ENCODE measurements at places on chromosomes 3 and 15. TPM values are rescaled to one million over a fixed set of nuclear protein-coding genes. Genes with fewer than 3 reads are reported as not detected.
A peak's percentile ranks its signal among the peaks of the same experiment; 100 is the strongest.

The PAK6 gene
- total RNA-seq, result 7.5 TPM

The PAQR9 gene
- not detected for total RNA-seq

The GATM gene
- 17.8 TPM for total RNA-seq

The CMTM6 gene
- total RNA-seq, result 68.9 TPM

The KBTBD13 gene
- not detected for total RNA-seq

The DPPA4 gene
- not detected for total RNA-seq

The UBE2E1 gene
- 62.0 TPM for total RNA-seq

The TF gene
- 1.1 TPM for total RNA-seq

The FBXO40 gene
- not detected for total RNA-seq

The RLBP1 gene
- total RNA-seq, result not detected

- DNase-seq, result peak; percentile 91
Observed at GRCh38 chr15:75042730-75043508, 19.5 kb downstream of the PPCDC start.

DNA sequence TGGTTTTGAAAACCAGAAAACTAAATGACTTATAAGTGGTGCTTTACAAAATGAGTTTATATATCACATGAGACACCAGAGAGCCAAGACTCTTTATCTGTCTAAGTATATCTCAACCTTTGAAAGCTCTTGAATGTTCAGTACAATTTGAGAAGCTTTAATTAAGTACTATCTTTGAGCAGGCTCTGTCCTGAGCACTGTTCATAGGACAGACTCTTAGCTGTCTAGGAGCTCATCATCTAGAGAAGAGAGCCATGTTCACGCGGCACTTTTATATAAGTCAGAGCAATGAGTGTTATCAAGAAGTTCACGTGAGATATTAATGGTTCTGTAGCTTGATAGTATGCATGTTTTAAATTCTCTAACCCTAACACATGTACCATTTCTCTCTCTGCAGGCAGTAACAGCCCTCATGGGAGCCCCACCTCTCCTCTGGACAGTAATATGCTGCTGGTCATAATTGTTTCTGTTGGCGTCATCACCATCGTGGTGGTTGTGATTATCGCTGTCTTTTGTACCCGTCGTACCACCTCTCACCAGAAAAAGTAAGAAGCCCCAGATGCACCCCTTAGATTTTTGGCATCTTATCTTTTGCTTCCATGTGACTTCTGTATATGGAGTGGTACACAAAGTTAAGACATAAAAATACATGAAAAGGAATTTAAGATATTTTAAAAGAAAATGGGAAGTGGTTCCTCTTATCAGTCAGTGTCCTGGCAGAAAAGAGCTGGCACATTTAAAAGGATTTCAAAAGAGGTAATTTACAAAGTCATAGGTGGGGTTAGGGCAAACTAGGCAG lies 86.0 kb downstream of the HCN4 start:
- no peak for DNase-seq

- DNase-seq, result no peak
Observed at GRCh38 chr3:28556195-28556594, 207.6 kb upstream of the AZI2 start.

GRCh38 chr15:25891081-25891480 lies 28.0 kb upstream of the ATP10A start:
- no peak for DNase-seq

- DNase-seq, result no peak
Observed at GRCh38 chr3:26614006-26614685, 8.4 kb upstream of the LRRC3B start.

GRCh38 chr15:29860872-29861271 lies 38.6 kb upstream of the TJP1 start:
- DNase-seq, result no peak

- no peak for DNase-seq
Observed at GRCh38 chr3:154799800-154800199, 280.3 kb upstream of the MME start.

- no peak for DNase-seq
Observed at GRCh38 chr3:196047391-196048030, 34.4 kb downstream of the TFRC start.

- no peak for DNase-seq
Observed at GRCh38 chr3:147729641-147730040, 320.5 kb downstream of the ZIC1 start.

DNA sequence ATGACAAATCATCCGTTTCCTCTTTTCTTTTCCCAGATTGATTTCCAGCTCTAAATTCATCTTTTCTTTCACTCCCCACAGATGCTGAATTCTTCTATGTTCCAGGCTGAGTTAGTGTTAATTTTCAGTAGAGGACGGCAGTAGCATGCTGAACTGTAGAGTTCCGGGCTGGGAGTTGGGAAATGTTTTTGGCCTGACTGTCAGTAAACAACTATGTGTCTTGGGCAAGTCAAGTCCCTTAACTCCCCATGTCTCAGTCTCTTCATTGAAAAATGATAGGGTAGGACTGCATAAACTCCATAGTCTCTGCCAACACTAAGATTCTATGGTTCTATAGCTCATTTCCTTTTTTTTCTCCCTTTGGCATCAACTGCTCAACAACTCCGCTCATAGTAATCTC lies 333.9 kb downstream of the TIGIT start:
- DNase-seq, result peak; percentile 14

- DNase-seq, result no peak
Observed at GRCh38 chr15:47534673-47535072, 182.6 kb upstream of the SEMA6D start.

DNA sequence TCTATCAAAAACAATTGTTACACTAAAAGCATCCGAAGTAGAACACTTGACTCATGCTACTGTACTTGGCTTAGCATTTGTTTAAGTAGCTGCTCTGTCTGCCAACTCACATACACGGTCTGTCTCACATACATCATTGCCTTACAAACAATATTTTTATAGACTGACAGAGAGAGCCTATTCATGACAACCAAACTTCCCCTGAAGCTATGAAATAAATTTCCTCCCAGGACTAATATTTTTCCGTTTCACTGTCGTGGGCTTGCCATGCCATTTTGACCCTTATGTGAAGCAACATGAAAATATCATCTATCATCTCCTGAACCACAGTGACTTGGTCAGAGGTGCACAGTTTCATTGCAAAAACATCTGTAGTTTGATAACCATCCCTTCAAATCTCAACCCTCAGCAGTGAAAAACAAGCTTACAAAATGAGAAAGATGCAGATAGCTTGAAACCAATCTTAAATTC lies 66.5 kb upstream of the PYGO1 start:
- no peak for DNase-seq

- peak; percentile 10 for DNase-seq
Observed at GRCh38 chr3:139629033-139629432, 48.7 kb downstream of the NMNAT3 start.

GRCh38 chr15:28001641-28002040 lies 97.5 kb downstream of the OCA2 start:
- no peak for DNase-seq

- no peak for DNase-seq
Observed at GRCh38 chr3:132964266-132964665, 73.9 kb upstream of the TMEM108 start.

DNA sequence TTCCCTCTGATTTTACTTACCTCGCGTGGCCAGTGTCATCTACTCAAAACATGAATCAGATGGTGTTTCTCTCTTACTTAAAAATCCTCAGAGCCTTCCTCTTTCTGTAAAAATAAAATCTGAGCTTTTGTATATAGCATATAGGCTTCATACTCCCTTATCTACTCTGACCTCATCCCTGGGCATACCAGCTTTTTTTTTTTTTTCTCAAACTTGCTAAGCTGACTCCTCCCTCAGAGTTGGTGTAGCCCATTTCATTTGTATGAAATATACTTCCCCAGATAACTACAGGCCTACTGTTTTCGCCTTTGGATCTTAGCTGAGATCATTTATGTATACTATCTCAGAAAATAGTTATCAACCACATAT lies 648.9 kb upstream of the ALCAM start:
- no peak for DNase-seq

DNA sequence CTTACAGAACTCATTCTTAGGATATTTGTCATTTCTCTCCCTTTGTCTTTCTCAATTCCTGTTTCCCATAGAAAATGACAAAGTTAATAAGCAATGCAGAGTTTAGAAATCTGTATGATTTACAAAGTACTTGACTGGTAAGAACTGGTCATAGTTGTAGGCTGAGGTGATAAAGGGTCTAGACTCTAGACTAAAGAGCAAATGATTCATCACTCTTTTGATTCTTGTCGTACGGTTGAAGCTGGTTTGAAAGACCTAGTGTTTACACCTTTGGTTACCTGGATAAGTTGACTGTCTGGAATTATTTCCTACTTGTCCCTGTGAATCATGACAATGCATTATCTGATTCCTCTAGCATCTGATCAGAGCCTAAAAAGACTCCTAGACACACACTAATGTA lies 58.9 kb upstream of the TP63 start:
- DNase-seq, result no peak

DNA sequence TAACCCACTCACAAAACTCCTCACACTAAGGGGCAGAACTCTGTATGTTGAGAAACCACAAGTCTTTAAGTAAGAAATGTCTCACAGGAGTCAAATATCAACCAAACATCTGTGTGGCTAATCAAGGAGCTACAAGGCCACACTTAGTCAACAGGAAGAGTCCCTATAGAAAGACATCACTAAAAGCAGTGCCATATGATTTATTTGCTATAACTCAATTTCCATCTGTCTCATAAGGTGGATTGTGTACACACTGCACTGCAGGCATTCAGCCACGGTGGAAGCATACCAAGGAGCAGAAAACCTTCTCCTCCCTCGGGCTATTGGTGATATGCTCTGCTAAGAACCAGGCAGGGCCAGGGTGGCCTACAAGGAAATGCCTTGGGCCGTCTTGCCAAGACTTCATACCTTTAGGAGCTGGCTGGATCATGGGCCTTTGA lies 197.6 kb upstream of the CFAP20DC start:
- DNase-seq, result no peak

- no peak for DNase-seq
Observed at GRCh38 chr3:4426782-4427344, 40.2 kb downstream of the SUMF1 start.

DNA sequence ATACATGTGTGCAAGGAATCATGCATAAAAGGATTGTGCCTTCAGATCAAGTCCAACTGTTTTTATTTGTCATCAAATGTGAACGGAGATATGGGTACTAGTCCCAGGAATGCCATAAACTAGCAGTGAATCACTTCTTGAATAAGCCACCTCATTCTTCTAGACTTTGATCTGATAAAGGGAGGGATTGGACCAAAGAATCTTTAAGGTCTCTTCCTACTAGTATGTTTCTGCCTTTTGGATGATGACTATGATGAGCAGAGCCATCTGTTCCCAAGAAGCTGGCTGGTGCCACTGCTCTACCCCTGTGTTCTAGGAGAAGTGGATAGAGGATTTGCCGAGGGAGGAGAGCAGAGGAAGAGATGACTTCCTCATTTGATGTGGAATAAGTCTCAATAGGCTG lies 28.8 kb upstream of the UACA start:
- no peak for DNase-seq

DNA sequence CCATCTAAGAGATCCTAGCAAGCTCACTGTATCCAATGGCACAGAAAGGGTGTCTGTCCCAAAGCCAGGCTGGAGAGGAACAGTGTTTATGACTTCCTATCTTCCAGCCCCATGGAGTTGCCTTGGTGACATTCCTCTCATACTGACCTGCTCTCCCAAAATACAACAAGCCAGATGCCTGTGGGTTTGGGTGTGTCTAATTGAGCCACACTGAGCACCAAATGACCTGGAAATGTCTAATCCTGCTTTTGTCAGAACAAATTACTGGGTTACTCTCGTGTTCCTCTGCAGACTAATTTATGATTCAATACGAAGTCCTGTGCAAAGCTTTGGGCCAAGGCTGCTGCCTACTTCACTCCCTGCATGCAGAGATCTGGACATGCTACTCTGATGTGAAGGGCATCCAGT lies 98.1 kb upstream of the STRIT1 start:
- DNase-seq, result peak; percentile 8

DNA sequence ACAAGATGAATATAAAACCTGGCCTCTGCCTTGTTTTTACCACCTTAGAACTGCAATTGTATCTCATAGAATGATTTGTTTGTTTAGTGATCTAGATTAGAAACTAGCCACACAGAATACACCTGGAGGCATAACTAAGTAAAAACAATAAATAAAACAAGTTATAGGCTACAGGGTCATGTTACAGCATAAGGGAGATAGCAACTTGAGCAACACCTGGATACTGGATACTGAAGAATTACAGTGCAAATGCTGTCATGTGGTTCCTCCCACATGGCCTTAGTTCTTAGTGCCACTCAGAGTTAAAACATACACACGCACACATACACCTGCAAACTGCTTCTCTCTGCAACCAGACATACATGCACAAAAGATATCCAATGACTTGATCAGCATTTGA lies 563.4 kb upstream of the DPPA4 start:
- no peak for DNase-seq

DNA sequence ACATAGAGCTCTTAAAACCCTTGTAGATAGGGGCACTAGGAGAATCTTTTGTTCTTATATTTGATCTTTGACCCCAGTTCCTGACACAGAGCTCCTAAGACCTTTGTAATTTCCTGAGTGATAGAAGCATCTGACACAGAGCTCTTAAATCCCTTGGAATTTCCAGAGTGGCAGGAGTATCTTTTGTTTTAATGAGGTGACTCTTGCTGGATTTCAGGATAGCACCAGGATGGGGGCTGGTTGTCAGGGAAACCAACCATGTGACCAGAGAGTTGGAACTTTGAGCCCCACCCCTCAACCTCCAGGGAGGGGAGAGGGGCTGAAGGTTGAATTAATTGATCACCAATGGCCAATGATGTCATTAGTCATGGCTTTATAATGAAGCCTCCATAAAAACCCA lies 47.6 kb upstream of the ST8SIA2 start:
- DNase-seq, result no peak

- DNase-seq, result no peak
Observed at GRCh38 chr15:90711842-90712241, 5.3 kb upstream of the BLM start.

DNA sequence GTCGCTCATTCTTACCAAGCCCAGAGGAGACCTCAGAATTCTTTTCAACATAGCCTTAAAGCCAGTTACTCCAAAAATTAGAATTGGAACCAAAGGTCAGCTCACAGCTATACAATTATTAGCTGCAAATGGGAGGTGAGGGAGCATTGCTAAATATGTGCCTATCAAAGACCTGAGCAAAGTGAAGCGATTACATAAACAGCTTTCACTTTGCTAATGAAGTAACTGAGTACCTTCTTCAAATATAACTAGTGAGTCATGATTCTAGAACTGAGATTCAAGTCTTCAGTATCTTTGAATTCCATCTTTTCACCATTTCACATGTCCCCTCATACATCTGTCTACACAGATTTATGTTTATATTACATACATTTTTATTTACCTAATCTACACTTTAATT lies 122.6 kb downstream of the P2RY1 start:
- DNase-seq, result no peak

GRCh38 chr3:4865714-4866113 lies 113.5 kb upstream of the BHLHE40 start:
- no peak for DNase-seq

GRCh38 chr3:23079976-23080375 lies 123.2 kb upstream of the UBE2E2 start:
- DNase-seq, result peak; percentile 52

- DNase-seq, result no peak
Observed at GRCh38 chr3:84141571-84141970, 817.2 kb upstream of the CADM2 start.

GRCh38 chr15:85334241-85334640 lies 46.2 kb upstream of the AKAP13 start:
- no peak for DNase-seq

Data from transverse colon (tissue), 4 donors.